ENCODE measurements at places on chromosomes 1 and 21. TPM values are rescaled to one million over a fixed set of nuclear protein-coding genes. Genes with fewer than 3 reads are reported as not detected.

DNA sequence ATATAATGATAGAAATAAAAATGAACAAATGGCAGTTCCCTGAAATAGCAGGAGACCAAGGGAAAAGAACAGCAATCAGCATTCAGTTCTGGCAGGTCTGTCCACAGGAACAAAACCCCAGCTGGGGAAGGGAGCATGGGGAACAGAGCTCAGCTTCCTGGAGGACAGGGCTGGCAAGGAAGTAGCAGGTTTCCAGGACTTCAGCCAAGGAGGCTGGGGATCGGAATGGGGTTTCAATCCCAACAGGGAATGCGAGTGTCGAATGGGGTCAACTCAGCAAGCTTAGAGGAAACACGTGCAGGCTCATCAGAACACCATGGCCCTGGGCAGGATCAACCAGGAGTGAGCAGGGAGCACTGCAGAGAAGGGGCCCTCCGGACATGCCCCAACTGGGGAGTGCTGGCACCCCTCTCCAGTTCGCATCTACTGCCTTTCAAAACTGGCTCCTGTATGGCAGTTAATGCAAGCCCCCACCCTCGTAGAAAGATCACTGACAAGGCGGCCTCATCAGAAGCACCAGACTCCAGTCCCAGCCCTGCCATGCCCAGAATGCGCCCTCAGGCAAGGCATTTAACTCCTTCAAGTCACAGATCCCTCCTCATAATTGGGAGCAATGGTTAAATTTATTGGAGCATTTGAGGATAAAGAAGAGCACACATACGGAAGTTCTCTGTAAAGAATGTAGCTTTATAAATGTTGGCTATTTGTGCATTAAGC, 72.4 kb downstream of the SEC16B start:
- DNase-seq: no peak

OR2G6 gene
- not detected for total RNA-seq

GSTM4 gene
- 12.2 TPM for total RNA-seq

DNA sequence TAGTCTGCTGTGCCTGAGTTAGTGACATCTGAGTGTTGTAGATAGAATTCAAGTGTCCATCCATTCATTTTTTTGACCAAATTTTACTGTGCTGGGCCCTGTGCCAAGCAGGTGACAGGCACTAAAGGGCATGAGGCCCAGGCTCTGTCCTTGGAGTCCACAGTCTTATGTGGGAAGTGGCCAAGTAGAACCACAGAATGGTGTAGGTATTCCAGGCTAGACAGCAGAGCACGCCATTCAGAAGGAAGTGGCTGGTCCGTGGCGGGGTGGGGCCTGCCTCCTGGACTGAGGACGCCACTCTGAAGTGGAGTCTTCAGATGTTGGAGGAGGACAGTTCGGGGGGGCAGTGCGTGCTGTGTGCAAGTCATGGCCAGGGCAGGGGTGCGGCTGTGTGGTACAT, 68.9 kb upstream of the ACTL8 start:
- DNase-seq: no peak

Measured in liver (tissue), 10 donors.